ENCODE measurements at places on chromosomes 11 and 22.
A peak's percentile ranks its signal among the peaks of the same experiment; 100 is the strongest.

GRCh38 chr22:46867106-46867505, 104.7 kb downstream of the TBC1D22A start:
- no peak for DNase-seq

GRCh38 chr11:65051398-65051858, 6.9 kb downstream of the NAALADL1 start:
- no peak for DNase-seq

DNA sequence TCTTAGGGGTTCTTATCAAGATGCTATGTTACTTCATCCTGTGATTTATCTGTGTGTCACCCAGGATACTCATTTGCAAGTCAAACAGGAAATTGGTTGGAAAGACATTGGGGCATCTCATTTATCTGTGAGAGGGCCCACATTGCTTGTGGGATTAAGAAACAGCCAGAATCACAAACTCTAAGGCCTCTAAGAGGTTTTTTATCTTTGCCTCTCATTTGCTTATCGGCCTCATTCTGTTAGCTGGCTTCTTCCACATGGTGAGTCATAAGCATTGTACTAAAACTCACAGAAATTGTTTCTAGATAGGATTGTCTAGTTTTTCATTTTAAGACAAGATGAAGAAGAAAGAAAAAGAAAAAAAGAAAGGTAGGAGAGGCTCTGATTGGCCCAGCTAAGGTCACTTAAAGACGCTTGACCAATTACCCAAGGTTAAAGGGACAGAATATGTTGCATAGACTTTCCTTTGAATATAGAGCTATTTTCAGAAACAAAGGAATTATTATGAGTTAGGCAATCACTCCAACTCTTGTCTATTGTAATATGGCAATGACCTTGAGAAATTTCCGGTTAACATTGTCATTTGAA, 121.9 kb downstream of the ARHGAP42 start:
- no peak for DNase-seq

DNA sequence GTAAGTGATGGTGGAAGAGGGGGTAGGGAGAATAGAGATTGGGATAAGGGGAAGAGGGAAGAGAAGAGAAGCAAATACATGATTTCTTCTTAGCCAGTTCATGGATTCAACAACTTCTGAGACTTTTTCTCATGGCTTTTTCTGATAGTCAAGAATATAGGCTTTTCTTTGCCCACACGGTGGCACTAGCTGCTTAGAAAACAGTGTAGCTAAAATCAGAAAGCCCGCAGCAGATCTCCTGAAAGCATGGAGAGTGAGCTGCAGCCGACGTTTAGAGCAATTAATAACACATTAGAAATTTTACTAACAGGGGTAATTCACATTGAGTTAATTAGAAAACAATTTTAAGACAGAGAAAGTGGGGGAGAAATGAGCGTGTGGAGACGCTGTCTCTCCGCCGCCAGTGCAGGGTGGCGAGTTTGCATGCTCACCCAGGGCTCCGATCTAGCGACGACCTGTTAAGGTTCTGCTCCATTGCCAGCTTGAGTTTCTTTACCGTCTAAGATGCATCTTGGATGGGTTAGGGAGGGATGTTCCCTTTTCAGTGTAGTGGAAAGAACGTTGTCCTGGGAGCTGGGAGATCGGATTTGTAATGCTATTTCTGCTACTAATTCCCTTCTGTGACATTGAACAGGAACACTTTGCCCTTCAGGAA, 3.3 kb upstream of the RAG1 start:
- DNase-seq, result peak; percentile 29

DNA sequence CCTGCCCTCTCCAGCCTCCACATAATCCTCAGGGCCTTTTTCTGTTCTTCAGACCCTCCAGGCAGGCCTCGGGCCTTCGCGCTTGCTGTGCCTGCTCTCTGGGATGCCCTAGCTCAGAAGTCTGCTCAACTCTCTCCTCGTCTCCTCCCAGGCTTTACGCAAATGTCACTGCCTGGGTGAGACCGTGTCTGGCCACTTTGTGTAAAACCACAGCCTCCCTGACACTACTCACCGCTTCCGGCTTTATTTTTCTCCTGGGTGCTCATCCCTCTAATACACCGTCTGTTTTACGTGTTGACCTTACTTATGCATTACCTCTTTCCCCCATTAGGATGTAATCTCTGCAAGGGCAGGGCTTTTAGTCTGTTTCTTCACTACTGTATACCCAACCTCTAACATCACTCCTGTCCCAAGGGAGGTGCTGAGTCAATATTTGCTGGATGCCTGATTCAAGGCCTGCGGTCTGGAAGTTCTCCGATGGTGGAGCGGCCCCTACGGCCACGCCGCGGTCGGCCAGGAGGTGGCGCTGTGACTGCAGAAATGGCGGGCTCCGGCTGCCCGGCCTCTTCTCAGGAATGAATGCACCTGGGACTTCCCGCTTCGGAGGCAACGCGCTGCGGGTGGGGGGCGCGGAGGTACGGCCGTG, 58.2 kb upstream of the THY1 start:
- peak; percentile 30 for DNase-seq

All from CD4-positive, alpha-beta T cell treated with Interleukin-6 at 100 ng/mL for 8 hours (primary cell).